Stomach (tissue), 19 donors: ENCODE measurements at places on chromosomes 3 and 15. TPM values are rescaled to one million over a fixed set of nuclear protein-coding genes. Genes with fewer than 3 reads are reported as not detected.

IGF2BP2 gene
- 7.8 TPM for polyA plus RNA-seq

SLC7A14 gene
- polyA plus RNA-seq: not detected

DAPK2 gene
- 5.2 TPM for polyA plus RNA-seq

CIP2A gene
- polyA plus RNA-seq: 1.3 TPM

ERICH6 gene
- polyA plus RNA-seq: not detected

IQCF6 gene
- polyA plus RNA-seq: not detected

CLRN1 gene
- not detected for polyA plus RNA-seq

PIGBOS1 gene
- polyA plus RNA-seq: 28.8 TPM

PIGZ gene
- 3.0 TPM for polyA plus RNA-seq

C15orf39 gene
- polyA plus RNA-seq: 7.2 TPM

SLC6A1 gene
- polyA plus RNA-seq: 5.6 TPM

PRICKLE2 gene
- 4.0 TPM for polyA plus RNA-seq

DNAH12 gene
- polyA plus RNA-seq: not detected

TMEM207 gene
- polyA plus RNA-seq: not detected

CDC25A gene
- 2.6 TPM for polyA plus RNA-seq

SLITRK3 gene
- polyA plus RNA-seq: 0.06 TPM

LRRK1 gene
- 4.9 TPM for polyA plus RNA-seq

DZIP1L gene
- polyA plus RNA-seq: 2.7 TPM

ASB14 gene
- polyA plus RNA-seq: not detected

HTR3E gene
- not detected for polyA plus RNA-seq

CCR1 gene
- polyA plus RNA-seq: 2.6 TPM

RBP2 gene
- 2.9 TPM for polyA plus RNA-seq

TMF1 gene
- 6.3 TPM for polyA plus RNA-seq

C3orf49 gene
- polyA plus RNA-seq: not detected

ATP13A5 gene
- polyA plus RNA-seq: not detected

LRTM1 gene
- polyA plus RNA-seq: not detected

ZNF770 gene
- 7.6 TPM for polyA plus RNA-seq

GALNT15 gene
- polyA plus RNA-seq: 4.6 TPM

IL5RA gene
- 0.46 TPM for polyA plus RNA-seq

MAGEL2 gene
- not detected for polyA plus RNA-seq

UNC13C gene
- not detected for polyA plus RNA-seq

CHRM5 gene
- not detected for polyA plus RNA-seq

ZBTB11 gene
- polyA plus RNA-seq: 6.1 TPM
